ENCODE measurements at places on chromosomes 16 and 17.

- DNase-seq: no peak
Measured at GRCh38 chr16:10552998-10553491, 27.4 kb downstream of the EMP2 start.

DNA sequence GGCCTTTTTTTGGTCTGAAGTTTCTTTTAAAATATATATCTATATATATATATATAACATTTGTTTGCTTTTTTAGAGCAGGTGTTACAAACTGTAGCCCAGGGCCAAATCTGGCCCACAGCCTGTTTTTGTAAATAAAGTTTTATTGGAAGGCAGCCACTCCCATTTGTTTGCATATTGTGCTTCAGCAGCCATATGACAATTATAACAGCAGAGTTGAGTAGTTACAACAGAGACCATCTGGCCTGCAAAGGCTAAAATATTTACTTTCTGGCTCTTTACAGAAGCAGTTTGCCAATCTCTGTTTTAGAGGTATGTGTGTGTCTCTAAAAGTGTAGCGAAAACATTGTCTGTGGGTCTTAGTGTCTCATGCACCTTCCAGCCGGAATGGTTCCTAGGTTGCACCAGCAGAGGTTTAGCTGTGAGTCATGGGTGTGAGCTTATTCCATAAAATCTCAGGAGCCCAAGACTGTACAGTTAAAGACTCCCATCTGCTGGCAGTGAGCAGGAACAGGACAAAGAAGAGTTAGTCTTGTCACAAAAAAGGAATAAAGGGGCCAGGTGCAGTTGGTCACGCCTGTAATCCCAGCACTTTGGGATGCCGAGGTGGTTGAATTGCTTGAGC is 23.8 kb downstream of the LCMT1 start:
- peak; percentile 26 for DNase-seq

DNA sequence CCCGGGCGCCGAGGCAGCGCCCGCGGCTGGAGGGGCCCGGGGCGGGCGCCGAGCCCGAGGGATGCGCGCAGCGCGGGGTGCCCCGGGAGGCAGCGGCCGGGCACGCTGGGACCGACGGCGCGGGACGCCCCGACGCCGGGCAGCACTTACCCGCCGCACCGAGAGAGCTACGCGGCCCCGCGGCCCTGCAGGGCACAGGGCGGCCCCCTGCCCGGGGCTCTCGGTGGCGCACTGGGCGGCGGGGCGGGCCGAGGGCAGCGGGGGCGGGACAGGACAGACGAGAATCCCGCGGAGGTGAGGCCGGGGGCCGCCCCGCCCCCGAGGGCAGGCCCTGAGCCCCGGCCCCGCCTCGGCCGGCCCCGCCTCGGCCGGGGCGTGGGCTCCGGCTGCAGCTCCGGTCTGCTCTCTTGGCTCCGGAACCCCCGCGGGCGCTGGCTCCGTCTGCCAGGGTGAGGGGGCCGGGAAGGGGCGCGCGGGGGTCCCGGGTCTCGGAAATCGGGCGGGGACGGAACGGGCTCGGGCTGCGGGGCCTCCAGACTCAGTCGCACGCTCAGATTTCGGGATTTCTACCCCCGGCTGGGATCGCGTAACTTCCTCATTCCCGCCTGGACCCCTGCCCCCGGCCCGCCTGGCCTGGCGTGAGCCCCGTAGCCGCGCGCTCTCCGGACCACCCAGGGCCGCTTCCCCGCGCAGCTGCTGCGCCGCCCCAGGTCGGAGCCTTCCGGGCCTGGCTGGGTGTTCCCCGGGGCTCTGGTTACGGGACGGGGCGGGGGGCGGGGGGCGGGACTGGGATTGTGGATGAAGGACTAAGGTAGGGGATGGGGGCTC is at the start of gene PLD2:
Gene PLD2 (plus strand): TSS at position 376 of the 828 bp plus-strand sequence. CDS start 621 bp downstream, outside the sequence.
- DNase-seq: peak; percentile 95

DNA sequence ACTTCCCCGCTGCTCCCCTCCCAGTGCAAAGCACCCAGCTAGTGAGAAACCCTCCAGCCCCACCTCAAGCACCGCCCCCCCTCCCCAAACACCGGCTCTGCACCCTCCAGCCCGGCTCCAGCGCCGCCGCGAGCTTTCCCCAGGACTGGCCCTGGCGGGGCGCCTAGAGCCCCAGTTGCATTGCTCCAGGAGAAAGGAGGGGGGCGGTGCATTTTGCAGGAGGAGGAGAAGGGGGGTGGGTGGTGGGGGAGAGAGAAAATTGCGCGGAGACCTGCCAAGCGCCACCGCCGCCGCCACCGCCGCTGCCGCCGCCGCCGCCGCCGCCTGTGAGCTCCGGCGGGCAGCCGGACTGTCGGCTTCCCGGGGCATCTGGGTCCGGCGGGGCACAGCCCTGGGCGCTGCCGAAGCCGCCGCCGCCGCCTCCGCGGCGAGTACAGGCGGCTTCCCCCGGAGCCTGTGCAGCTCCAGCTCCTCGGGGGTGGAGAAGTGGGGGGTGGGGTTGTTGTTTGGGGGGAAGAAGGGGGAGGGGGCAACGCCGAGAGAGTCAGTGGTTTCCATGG is 333 bp upstream of the NOG start:
- peak; percentile 67 for DNase-seq

DNA sequence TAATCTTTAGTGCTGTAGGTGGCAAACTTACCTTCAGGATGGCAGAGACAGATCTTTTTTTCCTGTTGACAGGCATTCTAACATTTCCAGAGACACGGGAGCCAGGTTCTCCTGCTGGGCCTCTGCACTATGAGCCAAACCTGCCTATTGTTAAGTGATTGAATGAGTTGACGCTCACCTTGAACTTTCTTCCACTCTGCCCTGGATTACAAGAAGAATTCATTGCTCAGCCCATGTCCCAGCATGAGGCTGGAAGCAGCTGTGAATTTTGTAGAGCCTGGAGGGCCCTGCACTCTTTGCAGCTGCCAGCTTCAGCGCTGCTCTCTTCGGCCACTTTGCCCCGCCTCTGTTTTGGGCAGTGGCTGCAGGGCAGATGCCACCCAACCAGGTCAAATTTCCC is 9.4 kb upstream of the SLC7A5 start:
- DNase-seq: no peak

- DNase-seq: no peak
Measured at GRCh38 chr17:37714897-37715296, 30.0 kb downstream of the HNF1B start.

GRCh38 chr16:31120129-31120528 is 2.7 kb downstream of the KAT8 start:
- no peak for DNase-seq

DNA sequence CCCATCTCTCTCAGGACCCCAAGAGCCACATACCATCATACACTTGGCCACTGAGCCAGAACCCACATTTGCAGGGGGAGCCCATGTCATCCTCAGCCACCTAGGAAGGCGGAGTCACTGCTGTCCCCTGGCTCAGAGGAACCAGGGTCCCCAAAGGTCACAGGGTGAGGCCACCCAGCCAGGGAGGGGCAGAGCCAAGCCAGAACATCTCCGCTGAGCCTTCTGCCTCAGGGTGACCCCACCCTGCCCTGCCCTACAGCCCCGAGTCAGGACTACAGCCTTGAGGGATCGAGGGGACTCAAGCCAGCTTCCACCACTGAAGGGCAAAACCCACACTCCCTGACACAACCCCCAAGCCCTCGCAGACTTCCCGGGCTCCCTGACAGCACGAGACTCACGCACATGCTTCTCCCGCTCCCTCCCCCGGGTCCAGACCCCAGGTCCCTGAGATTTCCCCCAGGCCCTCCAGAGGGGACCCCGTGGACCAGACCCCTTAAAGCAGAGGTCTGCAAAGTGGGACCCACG is 17.4 kb downstream of the PIEZO1 start:
- DNase-seq: no peak

GRCh38 chr17:67999291-67999911 is 3.1 kb upstream of the C17orf58 start:
- peak; percentile 39 for DNase-seq

GRCh38 chr17:39527220-39527813 is 66.0 kb downstream of the CDK12 start:
- no peak for DNase-seq

DNA sequence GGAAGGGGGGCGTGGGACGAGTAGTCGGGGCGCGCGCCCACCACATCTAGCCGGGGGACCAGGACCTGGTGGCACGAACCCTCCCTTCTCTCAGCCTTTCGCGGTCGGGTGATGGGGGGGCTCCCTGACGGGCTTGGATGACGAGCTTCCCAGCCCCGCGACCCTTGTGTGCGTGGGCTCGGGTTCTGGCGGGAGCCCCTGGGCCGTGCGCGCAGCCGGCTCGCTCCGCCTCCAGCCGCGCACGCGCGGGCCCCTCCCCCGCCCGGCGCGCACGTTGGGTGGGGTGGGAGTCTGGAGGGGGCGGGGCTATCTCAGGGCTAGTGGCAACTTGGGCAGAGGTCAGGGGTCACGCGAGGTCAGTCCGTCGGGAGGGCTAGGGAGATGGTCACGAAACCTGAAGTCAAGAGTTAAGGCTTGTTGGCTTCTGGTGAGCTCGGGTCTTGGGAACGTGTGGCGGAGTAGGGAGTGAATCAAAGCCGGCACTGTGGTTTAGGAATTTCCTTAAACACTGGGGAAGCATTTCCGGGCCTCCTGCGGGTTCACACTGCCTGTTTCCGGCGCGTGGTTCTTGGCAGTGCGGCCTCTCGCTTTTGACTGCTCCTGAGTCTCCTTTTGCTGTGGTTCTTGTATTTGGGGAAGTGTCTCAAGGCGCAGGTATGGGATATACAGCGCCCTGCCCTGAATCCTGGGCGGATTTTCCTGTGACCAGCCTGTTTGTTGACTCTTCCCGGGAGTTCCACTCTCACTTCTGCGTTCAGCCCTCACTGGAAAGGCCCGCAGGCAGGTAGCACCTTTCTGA is at the start of gene SRCAP:
Gene SRCAP (plus strand): TSS at position 356 of the 799 bp plus-strand sequence. CDS start 1,654 bp downstream, outside the sequence.
- peak; percentile 95 for DNase-seq

GRCh38 chr17:2289878-2290478 is 13.6 kb downstream of the SMG6 start:
- no peak for DNase-seq

DNA sequence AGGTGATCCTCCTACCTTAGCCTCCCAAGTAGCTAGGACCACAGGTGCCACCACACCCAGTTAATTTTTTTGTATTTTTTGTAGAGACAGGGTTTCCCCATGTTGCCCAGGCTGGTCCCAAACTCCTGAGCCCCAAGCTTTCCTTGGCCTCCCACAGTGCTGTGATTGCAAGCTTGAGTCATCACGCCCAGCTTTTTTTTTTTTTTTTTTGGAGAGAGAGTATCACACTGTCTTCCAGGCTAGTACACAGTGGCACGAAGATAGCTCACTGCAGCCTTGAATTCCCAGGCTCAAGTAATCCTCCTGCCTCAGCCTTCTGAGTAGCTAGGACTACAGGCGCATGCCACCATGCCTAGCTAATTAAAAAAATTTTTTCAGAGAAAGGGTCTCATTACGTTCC is 27.2 kb downstream of the HEATR9 start:
- DNase-seq: no peak

- DNase-seq: no peak
Measured at GRCh38 chr17:81599719-81600486, 37.0 kb downstream of the NPLOC4 start.

DNA sequence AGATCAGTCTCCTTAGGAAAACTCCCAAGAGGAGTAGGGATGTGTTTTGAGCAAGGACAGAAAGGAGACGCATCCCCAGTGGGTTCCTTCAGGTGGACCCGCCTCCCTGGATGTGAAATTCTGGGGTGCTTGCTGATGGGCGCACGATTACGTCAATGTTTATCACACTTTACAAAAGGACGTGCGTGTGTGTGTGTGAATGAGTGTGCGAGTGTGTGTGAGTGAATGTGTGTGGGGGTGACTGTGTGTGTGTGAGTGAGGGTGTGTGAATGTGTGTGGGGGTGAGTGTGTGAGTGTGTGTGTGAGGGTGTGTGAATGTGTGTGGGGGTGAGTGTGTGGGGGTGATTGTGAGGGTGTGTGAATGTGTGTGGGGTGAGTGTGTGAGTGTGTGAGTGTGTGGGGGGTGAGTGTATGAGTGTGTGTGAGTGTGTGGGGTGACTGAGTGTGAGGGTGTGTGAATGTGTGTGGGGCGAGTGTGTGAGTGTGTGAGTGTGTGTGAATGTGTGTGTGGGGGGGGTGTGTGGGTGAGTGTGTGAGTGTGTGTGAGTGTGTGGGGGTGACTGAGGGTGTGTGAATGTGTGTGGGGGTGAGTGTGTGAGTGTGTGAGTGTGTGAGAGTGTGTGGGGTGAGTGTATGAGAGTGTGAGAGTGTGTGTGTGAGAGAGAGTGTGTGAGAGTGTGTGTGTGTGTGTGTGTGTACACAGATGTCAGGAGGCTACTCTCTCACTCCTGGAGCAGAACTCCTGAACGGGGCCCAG is 4.1 kb upstream of the TRARG1 start:
- no peak for DNase-seq

DNA sequence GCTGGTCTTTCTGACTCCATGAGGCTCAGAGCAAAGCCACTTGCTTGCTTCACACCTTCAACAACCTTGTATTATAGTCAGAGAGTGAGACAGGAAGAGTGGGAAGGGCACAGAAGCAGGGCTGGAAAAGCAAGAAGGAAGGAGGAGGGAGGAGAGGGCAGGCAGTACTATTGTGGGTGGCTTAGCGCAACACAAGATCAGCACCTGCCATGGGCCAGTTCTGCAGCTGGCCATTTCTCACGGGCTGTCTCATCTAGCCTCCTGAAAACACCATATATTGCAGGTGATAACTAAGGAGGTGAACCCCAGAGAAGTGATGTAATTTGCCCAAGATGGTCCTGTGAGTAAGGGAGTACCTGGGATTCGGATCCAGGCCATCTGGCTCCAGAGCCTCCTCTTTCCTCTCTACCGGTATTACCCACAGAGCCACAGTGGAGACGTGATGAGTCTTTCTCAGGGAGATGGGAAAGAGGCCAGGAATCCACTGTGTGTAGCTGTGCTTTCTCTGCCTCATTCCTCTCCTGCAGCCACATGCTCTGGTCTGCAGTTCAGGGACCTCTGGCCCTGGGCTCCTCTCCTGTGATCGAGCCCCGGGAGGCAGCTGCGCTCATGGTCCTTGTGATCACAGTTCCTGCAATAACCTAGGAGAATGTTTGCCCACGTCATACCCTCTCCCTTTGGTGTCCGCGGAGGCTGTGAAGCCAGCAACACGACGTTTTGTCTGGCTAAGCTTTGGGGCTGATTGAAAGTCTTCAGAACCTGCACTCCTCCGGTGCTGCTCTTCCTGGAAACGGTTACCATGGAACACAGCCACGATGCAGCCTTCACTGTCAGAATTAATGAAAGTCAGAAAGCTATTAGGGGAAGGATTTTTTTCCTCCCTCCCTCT is 178.1 kb upstream of the CCL2 start:
- no peak for DNase-seq

- no peak for DNase-seq
Measured at GRCh38 chr16:52556083-52556482, 9.1 kb upstream of the TOX3 start.

- DNase-seq: no peak
Measured at GRCh38 chr16:851209-851810, 50.8 kb upstream of the GNG13 start.

DNA sequence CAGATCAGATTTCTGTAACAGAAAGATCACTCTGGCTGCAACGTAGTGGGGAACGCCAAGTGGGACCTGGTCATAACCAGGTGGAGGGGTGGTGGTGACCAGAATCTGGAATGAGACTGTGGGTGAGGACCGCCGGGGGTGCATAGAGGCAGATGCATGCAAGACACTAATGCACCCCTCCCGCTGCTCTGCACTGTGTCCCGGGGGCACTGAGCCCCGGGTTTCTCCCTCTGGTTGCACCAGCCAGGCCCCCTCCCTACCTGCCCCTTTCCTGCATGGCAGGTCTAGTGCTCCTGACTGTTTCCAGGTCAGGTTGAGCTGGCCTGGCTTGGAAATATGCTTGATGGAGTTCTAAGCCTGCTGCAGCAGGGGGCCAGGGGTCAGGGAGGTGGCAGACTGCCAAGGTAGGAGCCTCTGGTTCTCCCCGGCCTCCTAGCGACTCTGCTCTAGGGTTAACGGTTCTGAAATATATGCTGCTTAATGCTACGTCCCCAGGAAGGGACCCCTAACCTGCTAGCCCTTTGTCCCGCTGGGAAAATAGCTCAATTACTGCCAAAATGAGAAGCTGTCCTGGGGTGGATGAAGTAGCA is 94.3 kb downstream of the SDK2 start:
- DNase-seq: no peak

Data from RWPE1 (cell line).